GM12892 (cell line): ENCODE measurements at places on chromosomes 4 and X.

GRCh38 chr4:82918091-82918490 is 17.6 kb downstream of the THAP9 start:
- no peak for DNase-seq

- no peak for DNase-seq
Observed at GRCh38 chrX:6159468-6159867, 69.2 kb downstream of the NLGN4X start.

DNA sequence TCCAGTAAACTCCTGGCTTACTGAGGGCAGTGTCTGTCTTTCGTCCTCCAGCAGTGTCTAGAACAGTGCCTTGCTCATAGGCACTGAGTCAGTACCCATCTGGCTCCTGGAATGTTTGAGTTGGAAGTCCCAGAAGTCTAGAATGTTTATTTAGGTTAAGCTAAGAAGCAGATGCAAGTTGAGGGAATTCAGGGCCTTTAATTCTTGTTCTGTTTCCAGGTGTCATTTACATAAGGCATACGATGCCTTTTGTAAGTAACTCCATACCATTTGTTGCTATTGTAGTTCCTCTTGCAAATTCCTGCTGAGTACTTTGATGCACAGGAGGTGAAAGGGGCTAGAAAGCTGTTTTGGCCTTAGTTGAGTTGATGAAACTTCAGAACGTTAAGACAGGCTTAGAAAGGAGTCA is 22.2 kb downstream of the ARHGAP10 start:
- DNase-seq, result no peak

DNA sequence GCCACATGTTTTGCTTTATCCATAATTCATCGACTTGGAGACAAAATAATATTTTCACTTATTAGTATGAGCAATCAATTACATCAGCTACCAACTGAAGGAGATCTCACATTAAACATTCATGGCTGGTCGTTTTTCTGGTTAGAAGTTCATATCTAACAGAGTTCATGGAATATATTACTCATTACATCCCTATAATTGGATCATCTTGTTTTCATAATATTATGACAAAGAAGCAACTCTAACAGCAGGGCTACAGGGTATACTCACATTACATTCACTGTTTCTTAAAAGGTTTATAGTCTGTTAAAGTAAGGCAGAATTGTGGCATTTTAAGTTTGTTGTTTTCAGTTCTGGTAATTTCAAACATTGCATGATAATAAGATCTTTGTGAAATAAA is 33.0 kb downstream of the GSTCD start:
- no peak for DNase-seq

DNA sequence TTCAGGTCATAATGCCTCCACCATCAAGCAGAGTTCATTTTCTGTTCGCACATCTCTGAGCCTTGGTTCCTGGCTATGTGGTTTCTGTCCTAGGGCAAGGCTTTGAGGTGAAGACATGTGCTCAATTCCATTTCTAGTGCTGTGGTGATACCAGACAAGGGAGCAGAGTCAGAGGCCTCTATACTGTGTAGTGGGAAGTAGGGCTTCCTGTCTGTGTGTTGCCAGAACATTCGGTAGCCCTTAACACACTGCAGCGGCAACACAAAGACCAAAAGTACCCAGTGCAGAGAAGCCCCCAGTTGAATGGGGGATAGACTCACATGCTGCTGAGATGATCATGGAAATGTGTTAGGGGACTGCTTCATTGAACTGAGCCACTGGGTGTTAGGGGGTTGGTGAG is 56.4 kb downstream of the STARD8 start:
- no peak for DNase-seq

GRCh38 chr4:41542526-41543275 is 4.7 kb downstream of the LIMCH1 start:
- no peak for DNase-seq

GRCh38 chrX:97229318-97229717 is 345.6 kb downstream of the RPA4 start:
- no peak for DNase-seq

GRCh38 chr4:76753814-76754213 is 144.1 kb downstream of the SOWAHB start:
- no peak for DNase-seq

GRCh38 chrX:109797311-109797975 is 64.4 kb upstream of the ACSL4 start:
- no peak for DNase-seq

GRCh38 chr4:88054901-88055300 is 47.5 kb downstream of the PKD2 start:
- no peak for DNase-seq
